ENCODE measurements at places on chromosomes 3 and 15. TPM values are rescaled to one million over a fixed set of nuclear protein-coding genes. Genes with fewer than 3 reads are reported as not detected.

DNA sequence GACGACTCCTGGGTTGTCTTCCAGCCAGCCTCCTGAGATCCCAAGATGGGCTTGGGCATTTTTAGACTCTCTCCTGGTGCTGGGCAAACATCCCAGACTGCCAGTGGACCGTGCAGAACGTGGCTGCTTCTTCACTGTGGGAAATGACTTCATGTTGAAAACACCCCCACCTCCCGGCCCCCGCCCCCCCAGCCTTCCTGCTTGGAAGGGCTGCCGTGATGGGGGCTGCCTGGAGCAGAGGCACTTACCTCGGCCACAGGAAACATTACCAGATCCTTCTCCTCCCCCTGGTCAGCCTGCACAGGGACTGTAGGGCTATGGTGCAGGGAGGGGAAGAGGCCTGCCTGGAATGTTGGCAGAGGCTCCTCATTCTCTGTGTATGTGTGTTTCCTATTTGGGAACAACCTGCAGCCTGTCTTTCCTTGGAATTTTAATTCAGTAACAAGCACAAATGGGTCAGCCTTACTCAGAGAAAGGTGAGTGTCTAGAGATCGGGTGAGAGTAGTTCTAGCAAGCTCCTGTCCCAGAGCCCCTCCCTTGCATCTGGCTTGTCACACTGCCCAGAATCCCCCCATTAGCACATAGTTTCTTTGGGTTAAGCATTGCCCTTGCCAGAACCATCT lies 90.8 kb downstream of the ANP32A start:
- no peak for DNase-seq

DNA sequence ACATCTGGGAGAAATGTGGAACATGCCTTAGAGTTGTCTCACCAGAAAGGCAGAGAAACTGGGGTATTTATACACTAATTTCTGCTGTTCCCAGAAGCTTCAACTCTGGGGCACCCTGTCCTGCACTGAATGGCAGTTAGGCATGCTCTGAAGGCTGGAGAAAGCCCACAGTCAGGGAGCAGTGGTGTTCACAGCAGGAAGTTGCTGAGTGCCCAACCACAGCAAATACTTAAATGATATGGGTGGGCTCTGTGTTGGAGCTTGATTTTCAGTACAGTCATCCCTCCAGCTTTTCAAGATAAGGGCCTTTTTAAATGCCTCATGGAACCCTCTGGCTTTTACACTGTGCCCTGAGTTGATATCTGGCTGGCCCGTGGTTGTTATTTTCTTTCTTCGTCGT lies 38.7 kb upstream of the RASGRF1 start:
- no peak for DNase-seq

- peak; percentile 83 for DNase-seq
Observed at GRCh38 chr3:12158387-12159226, at the start of gene TIMP4. TSS of gene TIMP4 (minus strand) at chr3:12158912. CDS start at chr3:12158840, 72 bp downstream.

DNA sequence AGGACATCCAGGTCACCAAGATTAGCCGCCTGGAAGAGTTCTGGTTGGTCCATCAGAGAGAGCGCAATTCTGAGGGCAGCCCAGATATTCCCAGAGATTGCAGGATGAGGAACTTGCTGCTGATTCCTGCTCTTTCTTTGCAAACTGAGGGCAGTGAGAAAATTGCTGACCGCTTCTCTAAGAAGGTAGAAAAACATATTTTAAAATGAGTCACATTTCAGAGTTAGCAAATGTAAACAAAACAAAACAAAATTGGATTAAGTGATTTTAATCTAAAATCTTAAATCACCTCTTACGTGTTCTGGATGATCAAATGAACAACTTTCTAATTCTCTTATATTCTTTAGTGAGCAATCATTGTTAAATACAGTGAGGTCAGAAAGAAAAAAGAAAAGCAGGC lies 149.0 kb downstream of the USP13 start:
- DNase-seq: no peak

DNA sequence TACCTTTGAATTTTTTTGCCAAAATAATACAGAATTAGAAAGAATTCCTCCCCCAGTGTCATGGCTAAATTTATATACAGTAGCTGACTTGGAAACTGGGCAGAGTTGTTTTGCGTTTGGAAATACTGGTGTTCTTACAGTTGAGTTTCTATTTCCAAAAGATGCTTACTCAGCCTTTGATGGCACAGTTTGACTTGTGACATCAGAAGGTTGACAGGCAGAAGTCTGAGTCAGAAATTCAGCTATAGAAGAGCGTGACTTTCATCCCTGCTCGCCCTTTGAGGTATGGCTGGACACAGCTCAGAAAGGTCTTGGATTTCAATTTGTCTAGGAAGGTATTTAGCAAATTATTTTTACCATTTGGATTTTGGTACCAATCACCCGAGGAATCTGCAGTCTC lies 175.8 kb downstream of the VGLL4 start:
- DNase-seq: no peak

GRCh38 chr3:32303977-32304881 lies 65.7 kb downstream of the CMTM8 start:
- no peak for DNase-seq

GRCh38 chr3:112767177-112767576 lies 79.5 kb downstream of the CD200R1L start:
- DNase-seq: no peak

- DNase-seq: no peak
Observed at GRCh38 chr3:70731046-70731445, 418.6 kb upstream of the MDFIC2 start.

DNA sequence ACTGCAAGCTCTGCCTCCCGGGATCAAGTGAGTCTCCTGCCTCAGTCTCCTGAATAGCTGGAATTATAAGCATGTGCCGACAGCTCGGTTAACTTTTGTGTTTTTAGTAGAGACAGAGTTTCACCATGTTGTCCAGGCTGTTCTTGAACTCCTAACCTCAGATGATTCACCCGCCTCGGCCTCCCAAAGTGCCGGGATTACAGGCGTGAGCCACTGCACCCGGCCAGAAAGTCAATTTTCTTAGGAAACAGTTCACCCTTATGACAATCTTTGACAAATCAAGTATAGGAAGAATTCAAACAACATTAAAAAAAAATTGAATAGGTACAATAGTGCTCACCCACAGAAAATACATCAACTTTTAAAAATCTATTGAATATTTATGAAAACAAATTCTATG lies 23.6 kb upstream of the DUT start:
- no peak for DNase-seq

DNA sequence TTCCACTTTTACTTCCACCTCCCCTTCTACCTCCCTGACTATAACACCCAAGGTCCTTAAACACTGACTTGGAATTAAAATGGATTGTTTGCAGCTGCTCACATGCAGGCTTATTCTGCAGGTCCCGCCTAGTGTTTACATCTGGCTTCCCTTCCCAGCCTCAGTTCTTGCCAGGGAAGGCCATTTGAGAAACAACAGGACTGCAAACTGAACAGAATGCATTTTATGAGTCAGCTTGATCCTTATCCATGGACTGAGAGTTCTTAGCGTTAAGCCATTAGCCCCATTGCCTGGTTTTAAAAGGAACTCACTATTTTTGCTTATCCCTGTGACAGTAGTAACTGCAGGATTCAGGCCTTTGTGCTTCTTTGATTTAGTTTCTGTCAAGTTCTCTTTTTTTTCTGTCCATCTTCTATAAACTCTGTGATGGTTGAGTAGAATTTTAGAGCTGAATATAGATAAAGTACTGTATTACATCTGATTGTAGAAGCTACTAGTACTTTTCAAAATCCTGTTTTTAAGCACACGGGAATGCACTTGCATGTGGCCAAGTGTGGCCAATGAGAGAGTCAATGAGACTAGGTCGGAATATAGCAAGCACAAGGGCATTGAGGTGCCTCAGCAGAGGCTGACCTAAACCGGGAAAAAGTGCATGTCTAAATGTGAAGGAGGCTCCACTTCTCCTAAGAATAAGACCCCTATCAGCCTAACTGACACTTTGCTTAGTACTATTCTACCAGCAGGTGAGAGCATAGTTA lies 106.4 kb downstream of the TUSC7 start:
- DNase-seq: no peak

- no peak for DNase-seq
Observed at GRCh38 chr15:77014132-77015081, 19.5 kb downstream of the PSTPIP1 start.

DNA sequence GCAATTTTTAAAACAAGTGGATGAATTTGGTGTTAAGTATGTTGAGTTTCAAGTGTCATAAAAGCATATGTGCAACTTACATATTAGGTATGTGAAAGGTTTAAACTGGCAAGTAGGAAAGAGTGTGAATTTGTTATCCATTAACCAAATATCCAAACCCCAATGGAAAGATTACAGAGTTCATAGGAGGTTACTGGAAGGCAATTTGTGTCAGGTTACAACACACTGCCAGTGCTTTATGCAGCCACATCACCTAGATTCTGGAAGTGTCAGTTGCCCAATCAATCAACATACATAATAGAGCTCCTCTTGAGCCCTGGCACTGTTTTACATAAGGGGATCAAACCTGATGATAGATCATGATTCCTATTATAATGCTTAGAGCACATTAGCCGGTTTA lies 261.0 kb downstream of the ROBO1 start:
- DNase-seq: no peak

DNA sequence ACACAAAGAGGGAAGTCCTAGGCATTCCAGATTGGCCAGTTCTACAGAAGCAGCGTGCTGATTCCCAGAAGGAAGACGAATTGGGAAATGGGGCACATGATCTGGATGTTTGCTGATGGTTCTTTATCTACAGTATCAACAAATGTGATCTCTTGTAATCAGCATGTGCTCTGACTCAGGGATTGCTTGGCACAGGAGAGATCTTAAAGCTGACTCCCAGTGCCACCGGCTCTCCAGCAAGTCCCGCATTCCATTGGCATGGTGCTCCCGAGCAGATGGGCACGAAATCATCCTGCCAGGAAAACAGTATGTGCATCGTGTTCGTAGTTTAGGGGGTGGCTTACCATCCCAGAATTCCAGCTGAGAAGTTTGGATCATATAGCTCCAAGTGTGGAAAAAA lies 259.9 kb upstream of the NR2F2 start:
- no peak for DNase-seq

DNA sequence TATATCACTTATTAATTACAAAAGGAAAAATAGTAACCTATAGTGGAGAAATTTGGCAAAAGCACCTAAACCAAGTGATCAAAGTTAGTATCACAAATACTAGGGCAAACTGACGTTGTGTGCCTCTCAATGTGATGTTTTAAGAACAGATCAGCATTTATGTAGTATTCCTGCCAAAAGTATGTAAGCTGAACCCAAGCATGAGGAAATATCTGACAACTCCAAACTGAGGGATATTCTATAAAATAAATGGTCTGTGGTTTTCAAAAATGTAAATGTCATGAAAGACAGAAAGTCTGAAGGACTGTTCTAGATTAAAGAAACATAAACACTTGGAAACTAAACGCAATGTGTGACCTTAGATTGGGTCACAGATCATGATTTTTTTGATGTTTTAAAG lies 34.3 kb upstream of the PIK3CA start:
- no peak for DNase-seq

DNA sequence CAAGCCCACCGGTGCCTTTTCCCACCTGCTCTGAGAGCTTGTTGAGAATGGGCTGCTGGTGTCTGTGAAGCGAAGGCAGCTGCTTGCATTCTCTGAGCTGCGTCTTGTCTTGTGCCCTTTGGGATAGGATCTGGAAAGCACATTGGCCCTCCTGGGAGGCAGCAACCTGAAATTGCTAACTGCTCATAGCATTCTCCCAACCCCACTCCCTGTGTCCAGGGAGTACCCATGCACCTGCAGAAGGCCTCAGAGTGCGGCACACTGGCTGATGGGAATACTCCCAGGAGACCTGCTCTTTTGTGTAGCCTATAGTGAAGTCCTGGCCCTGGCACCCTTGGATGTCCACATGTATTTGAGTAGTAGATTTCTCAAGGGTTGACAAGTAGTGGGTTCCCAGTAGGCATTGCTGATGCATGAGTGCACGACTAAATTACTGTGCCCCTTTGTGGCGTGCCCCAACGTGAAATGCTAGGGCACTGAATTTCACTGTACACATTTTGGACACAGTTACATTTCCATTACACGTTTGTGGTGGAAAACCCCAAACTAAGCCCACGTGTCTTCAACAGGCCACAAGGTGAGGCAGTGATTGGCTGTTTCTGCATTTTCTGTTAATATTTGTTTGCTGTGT lies 3.7 kb downstream of the EPHB1 start:
- no peak for DNase-seq

GRCh38 chr3:171354706-171355582 lies 105.3 kb downstream of the TNIK start:
- DNase-seq: no peak

- no peak for DNase-seq
Observed at GRCh38 chr3:31187380-31187779, 292.9 kb upstream of the GADL1 start.

Gene SHC4
- total RNA-seq: 9.7 TPM

Gene SCAMP2
- total RNA-seq: 65.6 TPM

Gene CMTM8
- 3.2 TPM for total RNA-seq

Gene PIF1
- total RNA-seq: 1.9 TPM

Gene COL6A5
- total RNA-seq: not detected

Gene ITIH4
- total RNA-seq: 28.8 TPM

All from posterior vena cava (tissue), 2 donors.